Right atrium auricular region (tissue), 2 donors: ENCODE measurements at places on chromosomes 13 and 19.
A peak's percentile ranks its signal among the peaks of the same experiment; 100 is the strongest.

- no peak overlapping the region for H3K27ac ChIP-seq
- H3K36me3 ChIP-seq, result no peaks in the 10 kb centered on the region
- H3K4me1 ChIP-seq, result no peaks in the 10 kb centered on the region
- peak overlapping the region; percentile 60 for H3K4me3 ChIP-seq
Observed at GRCh38 chr13:28492569-28493367, 2.2 kb downstream of the FLT1 start.

DNA sequence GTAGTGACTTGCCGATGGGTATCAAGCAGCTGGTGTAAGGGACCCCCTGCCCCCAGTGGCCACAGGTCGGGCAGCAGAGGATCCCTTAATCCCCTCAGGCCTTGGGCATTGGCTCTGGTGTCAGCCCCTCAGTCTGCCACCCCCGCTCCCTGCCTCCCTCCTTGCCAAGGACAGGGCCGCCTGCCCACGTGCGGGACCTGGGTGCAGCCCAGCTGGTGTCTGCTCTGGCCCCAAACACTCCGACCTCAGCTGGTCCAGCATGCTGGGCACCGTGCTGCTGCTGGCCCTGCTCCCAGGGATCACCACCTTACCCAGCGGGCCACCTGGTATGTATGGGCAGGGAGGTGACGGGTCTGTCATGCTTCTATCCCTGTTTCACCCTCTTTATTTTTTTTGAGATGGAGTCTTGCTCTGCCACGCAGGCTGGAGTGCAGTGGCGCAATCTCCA, at the start of gene TGFBR3L:
Gene TGFBR3L, plus strand, starts transcription at position 233 of the 448 bp plus-strand sequence.
- no peak for DNase-seq
- no peak within 1 kb of the TSS for H3K27ac ChIP-seq
- no peak within 1 kb of the TSS for H3K4me3 ChIP-seq
- H3K36me3 ChIP-seq, result peaks cover 35% of the 10 kb centered on the region
- H3K4me1 ChIP-seq, result no peaks in the 10 kb centered on the region
- H3K27me3 ChIP-seq, result peaks cover 15% of the 10 kb centered on the region

DNA sequence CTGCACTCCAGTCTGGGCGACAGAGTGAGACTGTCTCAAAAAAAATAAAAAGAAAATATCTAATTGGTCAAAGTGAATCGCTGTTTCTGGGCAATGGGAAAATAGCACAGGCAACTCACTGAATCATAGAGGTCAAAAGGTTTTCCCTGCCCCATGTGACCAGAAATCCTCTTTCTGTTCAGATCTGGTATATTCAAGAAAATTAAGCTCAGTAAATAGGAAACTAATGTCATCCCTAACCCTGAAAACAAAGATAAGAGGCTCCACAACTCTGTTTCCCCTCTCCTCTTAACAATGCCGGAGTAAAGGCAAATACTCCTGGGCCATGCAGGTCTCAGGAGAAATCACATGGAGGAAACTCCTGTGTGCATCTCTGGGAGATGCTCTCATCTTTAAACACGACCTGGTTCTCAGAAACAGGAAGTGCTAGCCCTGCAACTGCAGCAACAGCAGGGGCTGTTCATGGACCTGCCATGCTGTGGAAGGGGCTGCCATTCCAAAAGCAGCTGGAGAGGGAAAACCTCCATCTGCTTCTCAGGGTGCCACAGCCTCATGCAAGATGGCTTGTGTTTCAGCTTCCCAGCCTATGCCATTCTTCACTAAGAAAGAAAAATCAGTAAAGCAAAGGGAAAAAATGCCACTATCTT, 47.5 kb upstream of the SLC7A9 start:
- no peak overlapping the region for H3K27ac ChIP-seq
- no peaks in the 10 kb centered on the region for H3K27me3 ChIP-seq
- peaks cover 14% of the 10 kb centered on the region for H3K36me3 ChIP-seq
- H3K4me3 ChIP-seq, result no peak overlapping the region
- DNase-seq, result no peak
- H3K4me1 ChIP-seq, result no peaks in the 10 kb centered on the region

GRCh38 chr19:50007947-50008346, 17.2 kb downstream of the VRK3 start:
- no peak overlapping the region for H3K27ac ChIP-seq
- H3K4me3 ChIP-seq, result no peak overlapping the region
- H3K4me1 ChIP-seq, result no peaks in the 10 kb centered on the region

GRCh38 chr19:40163541-40164129, 27.6 kb upstream of the MAP3K10 start:
- no peaks in the 10 kb centered on the region for H3K36me3 ChIP-seq
- H3K4me1 ChIP-seq, result no peaks in the 10 kb centered on the region
- no peak for DNase-seq
- no peak overlapping the region for H3K27ac ChIP-seq
- no peaks in the 10 kb centered on the region for H3K27me3 ChIP-seq

GRCh38 chr13:33352526-33352925, 67.0 kb upstream of the STARD13 start:
- H3K4me3 ChIP-seq, result no peak overlapping the region
- no peaks in the 10 kb centered on the region for H3K27me3 ChIP-seq
- H3K4me1 ChIP-seq, result peaks cover 40% of the 10 kb centered on the region
- DNase-seq, result no peak

GRCh38 chr13:24511019-24511815, 1.4 kb downstream of the PARP4 start:
- DNase-seq, result no peak
- H3K4me1 ChIP-seq, result no peaks in the 10 kb centered on the region
- peak overlapping the region; percentile 87 for H3K4me3 ChIP-seq
- H3K36me3 ChIP-seq, result no peaks in the 10 kb centered on the region
- no peaks in the 10 kb centered on the region for H3K27me3 ChIP-seq

DNA sequence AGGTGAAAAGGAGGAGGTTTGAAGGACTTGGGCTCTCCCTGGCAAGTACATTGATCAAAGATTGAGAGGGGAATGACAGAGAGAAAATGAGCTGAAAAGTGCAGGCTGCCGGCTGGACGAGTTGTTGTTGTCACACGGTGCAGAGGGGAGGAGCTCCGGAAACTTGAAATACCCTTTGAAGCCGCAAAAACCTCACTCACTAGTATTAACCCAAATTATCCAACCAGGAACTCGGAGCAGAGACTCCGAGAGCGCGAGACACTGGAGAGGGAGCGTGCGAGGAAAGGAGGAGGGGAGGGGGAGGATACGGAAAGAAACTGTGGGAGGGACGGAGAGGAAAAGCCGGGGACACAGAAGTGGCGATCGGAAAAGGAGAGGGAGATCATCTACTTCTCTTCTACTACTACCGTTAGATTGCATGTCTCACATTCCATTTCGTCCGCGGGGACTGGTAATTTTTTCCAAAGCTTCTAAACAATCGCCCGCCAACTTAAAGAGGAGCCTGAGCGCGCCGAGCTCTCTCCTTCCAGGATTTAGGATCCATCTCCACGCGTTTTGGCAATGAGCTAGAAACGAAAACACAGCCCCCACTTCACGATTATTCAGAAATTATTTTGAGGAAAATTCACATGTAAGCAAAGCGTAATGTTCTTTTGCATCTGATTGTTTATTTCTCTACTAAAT, at the start of gene DACH1:
Gene DACH1, minus strand, starts transcription at position 74 of the 684 bp plus-strand sequence.
- DNase-seq, result no peak
- H3K27ac ChIP-seq, result peak within 1 kb of the TSS; percentile 75
- H3K4me1 ChIP-seq, result no peaks in the 10 kb centered on the region
- H3K27me3 ChIP-seq, result no peaks in the 10 kb centered on the region
- no peaks in the 10 kb centered on the region for H3K36me3 ChIP-seq

DNA sequence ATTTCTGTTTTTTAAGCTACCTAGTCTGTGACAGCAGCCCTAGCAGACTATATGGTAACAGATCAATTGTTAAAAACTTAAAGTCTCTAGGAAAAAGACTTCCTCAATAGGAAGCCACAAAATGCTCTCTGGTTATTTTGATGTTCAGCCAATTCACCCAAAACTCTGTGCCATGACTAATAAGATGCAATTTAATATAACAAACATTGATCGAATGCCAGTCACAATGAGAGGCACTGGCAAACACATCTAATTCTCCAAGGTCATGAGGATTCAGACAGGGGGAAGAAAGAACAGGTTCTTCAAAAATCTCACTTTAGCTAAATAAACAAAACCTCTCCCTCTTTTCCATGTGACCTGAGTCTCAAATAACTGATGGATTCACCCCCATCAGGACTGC, 107.5 kb downstream of the SUCLA2 start:
- H3K27ac ChIP-seq, result no peak overlapping the region
- no peaks in the 10 kb centered on the region for H3K36me3 ChIP-seq

DNA sequence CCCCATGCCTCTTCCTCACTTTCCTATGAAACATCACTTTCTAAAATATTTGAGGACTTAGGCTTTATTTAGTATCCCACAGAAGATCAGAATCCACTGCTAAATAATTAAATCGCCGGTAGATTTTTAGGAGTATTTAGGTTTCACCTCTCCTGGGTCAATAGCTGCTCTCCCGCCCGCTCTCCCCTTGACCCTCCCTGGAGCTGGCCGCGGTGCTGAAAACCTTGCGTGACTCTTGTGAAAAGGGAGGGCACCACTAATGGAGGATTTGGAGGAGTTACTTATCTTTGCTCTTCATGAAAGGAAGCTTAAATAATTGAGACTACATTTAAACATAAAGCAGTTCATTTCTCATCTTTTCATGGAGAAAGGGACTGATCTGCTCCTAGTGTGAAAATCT, 14.1 kb downstream of the POU4F1 start:
- H3K27ac ChIP-seq, result no peak overlapping the region
- H3K4me3 ChIP-seq, result no peak overlapping the region
- no peaks in the 10 kb centered on the region for H3K4me1 ChIP-seq
- peaks cover 28% of the 10 kb centered on the region for H3K27me3 ChIP-seq

DNA sequence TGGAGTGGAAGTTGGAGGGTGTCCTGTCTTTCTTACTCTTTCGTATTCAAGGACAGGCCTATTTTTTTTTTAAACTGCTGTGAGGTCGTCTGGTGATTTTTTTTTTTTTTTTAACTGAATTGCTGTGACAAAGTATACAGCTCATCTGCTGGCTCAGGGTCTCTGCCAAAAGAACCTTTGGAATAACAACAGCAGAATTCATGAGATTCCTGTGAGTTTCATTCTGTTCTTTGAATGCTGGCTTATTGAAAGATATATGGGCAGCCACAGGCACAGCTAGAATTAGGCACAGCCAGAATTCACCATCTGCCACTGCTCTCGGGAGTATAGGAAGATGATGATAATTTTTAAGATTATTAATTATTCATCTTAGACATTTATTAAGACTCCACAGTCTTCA, 21.4 kb upstream of the FRY start:
- no peak overlapping the region for H3K27ac ChIP-seq
- H3K4me3 ChIP-seq, result no peak overlapping the region
- DNase-seq, result no peak
- no peaks in the 10 kb centered on the region for H3K4me1 ChIP-seq
- H3K36me3 ChIP-seq, result no peaks in the 10 kb centered on the region
- H3K27me3 ChIP-seq, result no peaks in the 10 kb centered on the region

- DNase-seq, result no peak
- no peaks in the 10 kb centered on the region for H3K27me3 ChIP-seq
- H3K36me3 ChIP-seq, result no peaks in the 10 kb centered on the region
- no peak overlapping the region for H3K27ac ChIP-seq
- no peak overlapping the region for H3K4me3 ChIP-seq
- no peaks in the 10 kb centered on the region for H3K4me1 ChIP-seq
Observed at GRCh38 chr19:33554821-33555220, 33.2 kb upstream of the PEPD start.
